ENCODE measurements at places on chromosomes 11 and 22. TPM values are rescaled to one million over a fixed set of nuclear protein-coding genes. Genes with fewer than 3 reads are reported as not detected.

Gene GRM5
- not detected for polyA plus RNA-seq

Gene CABP7
- polyA plus RNA-seq, result 0.14 TPM

Gene CCDC15
- 0.50 TPM for polyA plus RNA-seq

Gene OR6A2
- not detected for polyA plus RNA-seq

Gene VWCE
- not detected for polyA plus RNA-seq

Gene AGBL2
- polyA plus RNA-seq, result 1.9 TPM

Gene MUC5AC
- not detected for polyA plus RNA-seq

Gene ESAM
- polyA plus RNA-seq, result 4.3 TPM

DNA sequence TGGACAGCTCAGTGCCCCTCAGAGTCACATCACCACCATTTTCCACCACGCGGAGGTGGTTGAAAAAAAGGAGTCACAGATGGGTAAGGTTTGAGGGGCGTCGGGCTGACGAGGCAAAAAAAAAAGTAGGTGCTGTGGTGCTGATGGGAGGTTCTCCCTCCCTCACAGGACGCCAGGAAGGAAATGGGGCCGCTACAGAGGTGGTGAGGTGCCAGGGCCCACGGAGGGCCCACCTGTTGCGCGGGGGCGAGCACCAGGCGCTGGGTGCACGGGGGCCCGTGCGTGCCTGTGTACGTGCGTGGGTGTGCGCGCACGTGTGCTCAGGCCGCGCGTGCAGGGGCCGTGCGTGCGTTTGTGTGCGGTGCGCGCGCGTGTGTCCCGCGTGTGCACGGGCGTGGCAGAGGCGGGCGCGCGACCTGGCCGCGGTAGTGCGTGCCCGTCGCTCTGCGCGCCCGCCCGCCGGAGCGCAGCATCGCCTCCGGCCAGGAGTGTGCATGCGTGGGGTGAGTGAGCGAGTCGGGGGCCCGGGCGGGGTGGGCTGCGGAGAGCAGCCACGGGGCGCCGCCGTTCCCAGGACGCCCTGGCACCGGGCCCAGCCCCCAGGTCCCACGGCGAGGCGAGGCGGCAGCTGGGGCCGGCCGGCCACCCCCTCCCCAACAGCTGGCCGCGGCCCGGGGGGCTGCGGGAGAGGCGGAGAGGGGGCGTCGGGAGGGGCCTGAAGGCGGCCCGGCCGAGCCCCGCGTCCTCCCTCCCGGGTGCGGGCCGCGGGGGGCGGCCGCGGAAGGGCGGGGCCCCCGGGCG lies 2.8 kb downstream of the PDGFB start:
- peaks cover 25% of the 10 kb centered on the region for H3K27me3 ChIP-seq
- DNase-seq, result peak; percentile 48
- H3K36me3 ChIP-seq, result no peaks in the 10 kb centered on the region

DNA sequence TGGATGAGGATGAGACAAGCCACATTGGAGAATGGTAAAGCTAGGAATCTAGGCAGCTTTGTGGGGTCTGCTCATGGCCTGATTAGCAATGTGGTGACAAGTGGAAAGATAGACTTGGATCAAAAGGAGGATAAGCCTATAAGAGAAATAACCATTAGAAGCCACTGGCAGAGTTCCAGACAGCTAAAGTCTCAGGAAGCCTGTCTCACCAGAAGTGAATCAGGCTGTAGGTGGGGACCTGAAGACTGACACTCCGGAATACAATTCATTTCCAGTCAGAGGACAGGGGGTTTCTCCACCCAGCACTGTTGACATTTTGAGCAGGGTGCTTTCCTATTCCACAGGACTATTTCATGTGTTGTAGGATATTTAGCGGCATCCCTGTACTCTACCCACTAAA lies 129.7 kb downstream of the ARHGAP42 start:
- H3K4me3 ChIP-seq, result no peak overlapping the region
- no peak overlapping the region for H3K27ac ChIP-seq
- DNase-seq, result no peak

DNA sequence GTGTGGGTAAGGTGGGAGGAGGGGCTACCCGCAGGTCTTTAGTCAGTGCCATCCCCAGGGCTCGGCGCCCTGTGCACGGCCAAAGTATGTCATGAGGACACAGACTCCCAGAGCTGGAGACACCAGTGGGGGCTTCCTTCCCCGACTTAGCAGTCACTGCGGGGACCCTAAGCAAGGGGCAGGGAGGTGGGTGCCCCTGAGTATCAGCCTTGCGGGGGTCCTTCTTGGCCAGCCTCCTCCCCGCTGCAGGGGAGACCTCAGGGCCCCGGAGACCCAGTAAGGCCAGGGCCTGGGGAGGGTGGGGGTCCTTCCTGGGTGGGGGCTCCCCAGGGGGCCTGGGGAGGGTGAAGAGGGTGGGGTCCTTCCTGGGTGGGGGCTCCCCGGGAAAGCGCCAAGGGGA lies 673.8 kb downstream of the BRD1 start:
- H3K27me3 ChIP-seq, result no peaks in the 10 kb centered on the region
- H3K4me3 ChIP-seq, result no peak overlapping the region
- H3K36me3 ChIP-seq, result no peaks in the 10 kb centered on the region
- no peak for DNase-seq

DNA sequence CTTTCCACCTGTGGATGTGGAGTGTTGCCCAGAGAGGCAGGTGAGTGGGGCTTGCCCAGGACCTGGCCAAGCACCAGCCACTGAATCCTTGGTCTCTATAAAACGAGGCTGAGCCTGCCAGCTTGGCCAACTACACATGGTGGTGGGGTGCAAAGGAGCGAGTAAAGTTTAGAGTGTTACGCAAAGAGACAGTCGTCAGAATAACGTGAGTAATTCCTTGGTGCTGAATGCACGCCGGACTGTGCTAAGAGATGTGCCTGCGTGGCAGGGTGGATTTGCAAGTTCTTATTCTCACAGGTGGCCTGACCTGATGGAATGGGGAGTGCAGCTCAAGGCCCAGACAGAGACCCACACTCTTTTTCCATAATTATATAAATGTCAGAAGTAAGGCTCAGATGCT lies 88.6 kb upstream of the B3GAT1 start:
- H3K36me3 ChIP-seq, result peaks cover 15% of the 10 kb centered on the region
- H3K4me3 ChIP-seq, result no peak overlapping the region
- peaks cover 5% of the 10 kb centered on the region for H3K4me1 ChIP-seq
- peaks cover 8% of the 10 kb centered on the region for H3K27me3 ChIP-seq
- no peak overlapping the region for H3K27ac ChIP-seq

GRCh38 chr11:17275400-17276235 lies 921 bp upstream of the NUCB2 start:
- H3K27ac ChIP-seq, result peak overlapping the region; percentile 89
- peaks cover 11% of the 10 kb centered on the region for H3K27me3 ChIP-seq
- H3K4me1 ChIP-seq, result peaks cover 35% of the 10 kb centered on the region
- H3K4me3 ChIP-seq, result peak overlapping the region; percentile 75
- H3K36me3 ChIP-seq, result no peaks in the 10 kb centered on the region
- no peak for DNase-seq

DNA sequence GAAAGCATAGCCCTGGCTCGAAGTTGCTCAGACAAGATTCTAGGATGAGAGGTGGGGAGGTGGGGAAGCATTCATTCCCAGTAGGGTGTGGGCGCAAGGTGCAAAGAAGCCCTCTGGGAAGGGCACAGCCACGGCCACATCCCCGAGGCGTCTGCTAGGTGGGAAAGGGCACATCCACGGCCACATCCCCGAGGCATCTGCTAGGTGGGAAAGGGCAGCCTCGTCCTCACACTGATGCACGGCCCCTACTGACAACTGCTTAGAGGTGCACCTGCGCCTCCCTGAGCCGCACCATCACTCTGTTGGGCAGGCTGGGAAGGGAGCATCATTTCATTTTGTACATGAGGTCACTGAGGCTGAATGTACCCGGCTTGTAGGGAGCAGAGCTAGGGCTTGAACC lies 94.6 kb upstream of the PITPNB start:
- no peak overlapping the region for H3K27ac ChIP-seq
- H3K4me1 ChIP-seq, result no peaks in the 10 kb centered on the region
- no peaks in the 10 kb centered on the region for H3K36me3 ChIP-seq
- H3K4me3 ChIP-seq, result no peak overlapping the region
- H3K27me3 ChIP-seq, result no peaks in the 10 kb centered on the region

DNA sequence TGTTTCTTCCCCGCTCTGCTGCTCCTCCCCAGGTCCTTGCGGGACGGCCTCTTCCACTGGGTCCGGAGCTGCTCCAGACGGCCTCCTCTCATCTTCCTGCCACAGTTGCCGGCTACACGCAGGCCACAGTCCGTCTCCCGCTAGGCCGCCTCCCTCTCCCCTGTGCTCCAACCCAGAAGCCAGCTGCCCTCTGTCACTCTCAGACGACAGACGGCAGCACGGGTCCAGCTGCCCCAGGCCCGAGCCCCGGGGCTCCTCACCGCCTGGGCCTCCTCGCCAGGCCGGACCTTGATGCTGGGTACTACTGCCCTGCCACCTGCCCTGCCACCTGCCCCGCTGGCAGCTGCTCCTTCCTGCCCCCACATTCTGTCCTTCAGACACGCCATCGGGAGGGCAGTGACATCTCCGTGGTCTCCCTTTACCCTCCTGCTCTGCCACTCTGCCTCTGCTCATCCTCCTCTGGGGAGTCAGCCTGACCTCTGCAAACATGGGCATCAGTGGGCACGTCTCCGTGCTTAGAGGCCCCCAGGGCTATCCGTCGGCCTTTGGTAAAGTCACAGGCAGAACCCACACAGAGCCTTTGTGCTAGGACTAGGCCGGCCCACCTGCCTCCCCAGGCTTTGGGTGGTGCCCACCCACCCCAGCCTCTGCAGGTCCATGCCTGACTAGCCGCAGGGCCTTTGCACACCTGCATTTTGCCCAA lies 43.1 kb upstream of the TH start:
- peak overlapping the region; percentile 53 for H3K4me3 ChIP-seq
- peaks cover 8% of the 10 kb centered on the region for H3K36me3 ChIP-seq
- H3K27ac ChIP-seq, result peak overlapping the region; percentile 96
- H3K4me1 ChIP-seq, result peaks cover 43% of the 10 kb centered on the region

GRCh38 chr11:47593934-47594855 lies at the start of gene C1QTNF4:
Gene C1QTNF4 (minus strand): TSS chr11:47594411. CDS start chr11:47590810, 3,601 bp downstream.
- H3K36me3 ChIP-seq, result peaks cover 2% of the 10 kb centered on the region
- H3K4me3 ChIP-seq, result no peak within 1 kb of the TSS
- peaks cover 10% of the 10 kb centered on the region for H3K27me3 ChIP-seq
- DNase-seq, result no peak
- no peak within 1 kb of the TSS for H3K27ac ChIP-seq

DNA sequence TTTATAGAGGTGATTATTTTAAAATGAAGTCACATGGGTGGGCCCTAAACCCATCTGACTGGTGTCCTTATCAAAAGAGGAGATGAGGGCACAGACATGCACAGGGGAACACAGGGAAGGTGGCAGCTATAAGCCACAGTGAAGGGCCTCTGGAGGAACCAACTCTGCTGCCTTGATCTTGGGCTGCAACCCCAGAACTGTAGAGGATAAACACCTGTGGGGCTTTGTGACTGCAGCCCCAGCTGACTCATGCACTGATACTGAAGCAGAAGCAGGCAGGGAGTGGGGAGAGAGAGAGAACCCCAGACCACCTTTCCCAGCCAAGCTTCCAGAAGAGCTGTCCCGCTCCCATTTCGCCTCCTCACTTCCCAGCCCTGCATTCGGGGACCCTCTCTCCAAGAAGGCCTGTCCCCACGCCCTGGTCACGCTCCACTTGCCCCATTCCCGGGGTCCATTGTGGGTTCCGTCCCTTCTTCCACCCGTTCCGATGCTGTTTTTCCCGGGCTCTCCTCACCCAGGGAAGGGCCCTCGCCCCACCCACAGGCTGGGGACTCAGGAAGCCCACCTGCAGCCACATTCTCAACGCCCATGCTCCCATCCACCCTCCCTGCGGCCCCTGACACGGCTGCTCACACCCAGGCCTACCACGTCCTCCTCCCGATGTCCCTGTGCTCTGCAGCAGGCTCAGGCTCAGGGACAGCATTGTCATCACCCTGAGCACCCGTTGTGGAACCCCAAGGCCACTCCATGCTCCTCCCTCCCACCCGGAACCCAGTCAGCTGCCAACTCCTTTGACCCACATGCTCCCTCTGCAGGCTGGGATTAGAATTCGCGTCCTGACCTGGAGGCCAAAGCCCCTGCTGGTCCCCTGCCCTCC lies 90.8 kb upstream of the SHANK2 start:
- no peak for DNase-seq
- no peak overlapping the region for H3K27ac ChIP-seq
- no peaks in the 10 kb centered on the region for H3K36me3 ChIP-seq
- no peaks in the 10 kb centered on the region for H3K27me3 ChIP-seq
- no peak overlapping the region for H3K4me3 ChIP-seq

DNA sequence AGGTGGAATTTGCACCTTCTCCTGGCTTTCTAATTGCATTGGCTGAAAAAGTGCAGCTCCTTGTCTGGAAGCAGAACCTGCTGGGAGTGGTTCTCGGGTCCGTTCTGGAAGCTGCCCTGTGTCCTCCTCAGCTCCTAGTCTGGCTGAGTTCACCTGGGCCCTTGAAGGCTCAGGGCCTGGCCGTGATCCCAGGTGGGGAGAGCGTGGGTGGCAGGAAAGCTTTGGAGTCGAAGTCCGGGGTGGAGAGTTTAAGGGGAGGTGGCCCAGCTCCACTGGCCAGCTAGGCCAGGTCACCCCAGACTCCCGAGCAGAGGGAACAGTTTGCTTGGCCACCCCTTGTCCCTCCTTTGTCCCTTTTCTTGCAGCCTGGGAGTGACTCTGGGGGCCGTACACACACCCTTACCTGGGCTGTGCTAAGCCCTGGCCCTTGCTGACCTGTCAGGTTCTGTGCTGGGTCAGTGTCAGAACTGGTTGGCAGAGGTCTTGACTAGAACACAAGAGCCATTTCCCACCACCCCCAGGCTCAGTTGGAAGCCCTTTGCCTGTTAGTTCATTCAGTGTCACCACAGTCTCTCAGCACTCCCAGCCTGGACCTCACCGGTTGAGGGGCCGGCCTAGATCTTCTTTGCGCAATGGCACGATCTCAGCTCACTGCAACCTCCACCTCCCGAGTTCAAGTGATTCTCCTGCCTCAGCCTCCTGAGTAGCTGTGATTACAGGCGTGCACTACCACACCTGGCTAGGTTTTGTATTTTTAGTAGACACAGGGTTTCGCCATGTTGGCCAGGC lies 37.3 kb downstream of the LRP5 start:
- no peak for DNase-seq
- H3K4me1 ChIP-seq, result no peaks in the 10 kb centered on the region
- H3K36me3 ChIP-seq, result no peaks in the 10 kb centered on the region
- H3K27ac ChIP-seq, result no peak overlapping the region
- H3K4me3 ChIP-seq, result no peak overlapping the region
- no peaks in the 10 kb centered on the region for H3K27me3 ChIP-seq

DNA sequence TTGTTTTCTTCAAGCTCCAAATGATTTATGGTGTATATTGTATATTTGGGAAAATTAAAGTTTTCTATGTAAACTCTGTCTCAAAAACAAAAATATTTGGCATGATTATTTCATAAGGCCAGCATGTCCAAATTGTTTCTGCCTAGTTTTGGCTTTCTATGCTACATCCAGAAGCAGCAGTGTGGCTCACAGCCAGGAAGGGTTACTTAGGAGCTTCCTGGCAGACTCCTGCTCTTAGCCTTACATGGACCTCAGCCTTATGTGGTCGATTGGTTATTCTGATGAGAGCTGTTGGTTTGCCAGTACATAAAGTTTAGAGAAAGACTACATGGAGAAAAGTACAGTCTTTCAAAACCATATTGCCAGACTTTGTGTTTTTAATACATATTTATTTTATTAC lies 297.7 kb upstream of the FAT3 start:
- no peak overlapping the region for H3K4me3 ChIP-seq
- no peak for DNase-seq
- no peaks in the 10 kb centered on the region for H3K4me1 ChIP-seq

Measured in immature natural killer cell (primary cell).